ENCODE measurements at places on chromosomes 11 and 22.
A peak's percentile ranks its signal among the peaks of the same experiment; 100 is the strongest.

GRCh38 chr11:57287884-57288283 lies 36.9 kb downstream of the TNKS1BP1 start:
- no peak for DNase-seq

- no peak for DNase-seq
These were observed 56.2 kb upstream of the GLYAT start for GRCh38 chr11:58787903-58788302.

DNA sequence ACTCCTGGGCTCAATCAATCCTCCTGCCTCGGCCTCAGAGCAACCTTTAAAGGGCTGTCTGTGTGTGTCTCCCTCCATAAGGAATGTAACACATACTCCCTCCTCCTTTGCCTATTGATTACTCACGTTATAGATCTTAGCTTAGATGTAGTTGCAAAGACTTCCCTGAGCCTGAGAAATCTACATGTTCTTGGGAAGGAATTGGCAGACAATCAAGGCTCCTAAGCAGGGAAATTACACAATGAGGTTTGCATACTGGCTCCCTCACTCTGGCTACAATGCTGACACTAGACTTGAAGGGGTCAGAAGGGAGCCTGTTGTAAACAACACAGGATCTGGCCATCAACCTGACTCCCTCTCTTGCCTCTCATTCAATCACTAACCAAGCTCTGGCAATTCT lies 5.2 kb upstream of the OLFML1 start:
- no peak for DNase-seq

DNA sequence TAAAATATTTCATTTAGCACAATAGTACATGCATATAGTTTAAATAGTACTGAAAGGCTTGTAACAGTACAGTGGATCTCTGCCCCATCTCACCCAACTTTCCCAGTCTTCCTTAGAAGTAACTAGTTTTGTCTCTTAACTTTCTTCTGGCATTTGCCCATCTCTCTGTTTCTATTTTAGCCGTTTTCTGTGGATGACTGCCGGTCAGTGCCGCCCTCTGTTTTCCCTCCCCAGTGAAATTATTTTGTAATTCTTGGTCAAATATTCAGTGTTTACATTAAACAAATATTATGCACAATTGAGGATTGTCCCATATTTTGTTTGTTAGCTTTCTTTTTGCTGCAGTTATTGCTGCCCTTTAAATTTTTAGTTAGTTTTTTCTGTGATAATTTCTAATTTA lies 8.3 kb downstream of the PDHX start:
- no peak for DNase-seq

DNA sequence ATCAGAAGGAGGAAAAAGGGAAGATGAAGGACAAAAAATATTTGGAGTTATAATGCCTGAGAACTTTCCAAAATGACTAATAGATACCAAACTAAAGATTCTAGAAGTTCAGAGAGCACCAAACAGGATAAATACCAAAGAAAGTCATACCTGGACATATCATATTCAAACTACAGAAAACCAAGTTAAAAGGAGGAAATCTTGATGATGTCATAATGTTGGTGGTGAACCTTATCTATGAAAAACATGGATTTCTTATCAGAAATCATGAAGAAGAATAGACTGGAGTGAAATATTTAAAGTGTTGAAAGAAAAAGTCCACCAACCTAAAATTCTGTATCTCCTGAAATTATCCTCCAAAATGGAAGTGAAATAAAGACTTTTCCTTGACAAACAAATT lies 389.2 kb downstream of the JRKL start:
- DNase-seq: no peak

GRCh38 chr11:45906096-45906682 lies 882 bp downstream of the FREY1 start:
- DNase-seq: no peak

DNA sequence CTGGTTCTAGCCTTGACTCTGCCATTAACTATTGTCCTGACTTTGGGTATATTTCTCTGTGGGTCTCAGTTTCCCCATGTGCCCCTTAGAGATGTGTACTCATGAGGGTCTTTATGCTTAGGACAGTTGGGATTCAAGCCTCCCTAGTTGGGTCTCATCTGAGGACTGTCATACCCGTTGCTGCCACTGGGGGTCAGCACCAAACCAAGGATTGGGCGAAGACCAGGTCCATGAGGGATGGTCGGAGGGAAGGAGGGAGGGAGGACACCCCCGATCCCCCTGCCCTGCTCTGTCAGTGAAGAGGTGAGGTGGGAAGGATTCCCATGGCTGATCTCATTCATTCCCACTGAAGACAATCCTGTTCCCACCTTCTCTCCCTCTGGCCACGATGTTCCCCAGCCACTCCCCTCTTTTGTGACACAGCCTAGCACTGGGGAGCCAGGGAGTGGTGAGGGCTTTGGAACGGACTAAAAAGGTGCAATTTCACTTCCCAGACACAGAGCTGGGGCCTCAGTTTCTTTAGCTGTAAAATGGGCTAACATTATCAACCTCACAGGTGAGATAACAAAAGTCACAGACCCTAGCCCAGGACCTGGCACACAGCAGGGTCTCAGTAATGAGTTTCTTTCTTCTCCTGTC lies 12.4 kb upstream of the KLHL35 start:
- peak; percentile 41 for DNase-seq

DNA sequence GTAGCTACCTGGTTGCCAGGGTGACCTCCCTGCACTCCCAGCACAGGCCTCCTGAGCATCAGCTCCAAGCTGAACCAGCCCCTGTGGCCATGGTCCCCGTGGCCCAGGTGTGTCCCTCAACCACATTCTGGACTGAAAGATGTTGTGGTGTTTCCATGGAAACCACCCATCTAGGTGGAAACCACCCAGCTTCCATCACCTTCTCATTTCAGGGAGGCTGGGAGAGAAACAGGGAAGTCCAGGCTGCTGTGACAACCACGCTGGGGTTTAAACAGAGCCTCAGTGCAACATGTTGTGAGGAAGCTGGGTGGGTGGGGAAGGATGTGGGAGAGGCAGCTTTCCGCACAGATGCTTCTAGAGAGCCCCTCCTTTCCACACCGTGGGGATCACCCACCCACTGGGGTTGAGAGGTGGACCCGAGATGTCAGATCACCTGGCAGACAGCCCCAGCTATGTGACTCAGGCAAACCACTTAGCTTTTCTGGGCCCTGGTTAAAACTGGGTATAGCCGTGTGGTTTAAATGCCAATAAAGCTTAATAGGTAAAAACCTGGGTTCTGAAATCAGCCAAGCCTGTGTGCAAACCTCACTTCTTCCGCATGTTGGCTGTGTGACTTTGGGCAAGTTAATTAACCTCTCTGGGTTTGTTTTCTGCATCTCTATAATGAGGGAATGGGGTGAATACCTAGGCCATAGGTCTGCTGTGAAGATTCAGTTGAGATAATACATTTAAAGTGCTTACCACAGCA lies 46.4 kb downstream of the CD82 start:
- DNase-seq: no peak

DNA sequence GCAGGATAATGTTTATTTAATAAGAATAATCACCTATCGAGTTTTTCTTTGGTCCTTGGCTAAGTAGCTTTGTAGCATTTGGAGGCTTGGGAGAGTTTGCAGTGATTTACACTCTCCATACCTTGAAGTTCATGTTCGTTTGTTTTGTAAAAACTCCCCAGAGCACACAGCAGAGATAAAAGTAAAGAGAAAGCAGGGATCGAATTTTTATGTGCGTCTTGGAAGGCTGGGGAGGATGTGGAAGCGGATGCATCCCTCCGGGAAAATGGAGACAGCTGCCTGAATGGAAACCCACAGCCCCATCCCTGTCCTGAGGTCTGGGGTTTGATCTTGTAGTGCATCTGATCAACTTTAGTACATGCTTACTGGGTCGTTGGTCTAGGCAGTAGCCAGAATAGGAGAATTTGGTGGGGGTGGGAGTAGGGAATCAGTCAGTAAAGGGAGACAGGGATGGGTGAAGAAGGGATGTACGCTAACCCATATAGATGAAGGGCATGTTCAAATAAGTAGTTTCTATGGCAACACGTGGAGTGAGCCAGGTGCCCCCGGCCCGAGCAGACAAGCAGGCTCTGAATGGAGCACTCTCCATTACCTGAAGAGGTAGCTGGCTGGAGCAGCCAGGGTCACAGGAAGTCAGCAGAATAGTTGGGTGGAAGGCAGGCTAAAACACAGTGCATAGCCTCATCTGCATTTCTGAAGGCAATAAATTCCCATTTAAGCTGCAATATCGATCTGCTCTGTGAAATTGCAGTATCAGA lies 147.8 kb downstream of the COMMD9 start:
- no peak for DNase-seq

DNA sequence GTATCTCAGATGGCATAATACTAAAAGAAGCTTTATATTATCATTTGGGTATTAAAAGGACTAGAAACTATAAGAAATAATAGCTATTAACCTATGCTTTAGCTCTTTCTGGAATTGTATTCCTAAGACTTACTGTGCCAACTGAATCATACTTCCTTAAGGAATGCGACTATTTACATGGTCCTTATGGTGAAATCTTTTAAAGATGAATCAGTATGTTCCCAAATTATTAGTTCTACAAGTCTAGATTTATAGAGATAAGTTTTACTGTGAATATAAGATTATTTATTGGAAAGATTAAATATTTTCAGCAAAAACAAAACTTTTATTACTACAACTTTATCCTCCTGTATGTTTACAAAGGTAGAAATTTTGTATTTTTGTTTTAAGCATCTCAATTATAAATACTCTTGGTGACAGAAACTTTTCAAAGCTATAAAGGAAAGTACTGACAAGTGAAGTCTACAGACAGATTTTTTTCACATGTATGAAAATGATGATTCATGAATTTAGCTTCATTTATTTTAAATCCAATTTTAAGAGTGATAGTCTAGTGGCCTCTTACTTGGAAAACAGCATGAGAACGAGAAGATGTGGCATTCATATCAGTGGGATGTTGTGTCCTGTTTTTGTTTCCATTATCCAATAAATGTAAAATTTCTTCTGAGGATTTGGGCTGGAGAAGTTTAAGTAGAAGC lies 17.8 kb downstream of the KIF18A start:
- no peak for DNase-seq

DNA sequence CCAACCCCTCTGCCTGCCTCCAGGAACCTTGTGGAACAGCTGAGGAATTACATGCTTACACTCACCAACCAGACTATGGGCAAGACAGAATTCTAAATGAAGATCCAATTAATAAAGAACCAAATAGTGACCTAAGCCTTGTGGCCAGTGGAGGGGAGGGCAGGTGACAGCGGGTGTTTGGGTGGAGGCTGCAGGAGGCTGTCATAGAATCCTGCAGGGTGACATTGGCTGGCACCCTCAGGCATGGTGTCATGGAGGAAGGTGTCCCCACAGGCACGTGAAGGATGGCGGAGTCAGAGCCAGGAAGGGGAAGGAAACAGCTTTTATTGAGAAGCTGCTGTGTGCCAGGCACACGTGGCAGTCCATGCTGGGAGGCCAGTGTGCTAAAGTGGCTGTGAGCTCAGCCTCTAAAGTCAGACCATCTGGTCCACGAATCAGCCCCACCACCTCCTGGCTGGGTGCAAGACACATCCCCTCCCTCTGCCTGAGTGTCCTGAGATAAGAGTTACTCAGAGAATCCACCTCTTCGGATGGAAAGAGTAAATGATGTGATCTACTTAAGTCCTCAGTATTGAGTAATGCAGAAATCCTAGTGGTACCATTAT lies 8.7 kb downstream of the MYO18B start:
- no peak for DNase-seq

- no peak for DNase-seq
These were observed 160.1 kb downstream of the GUCY1A2 start for GRCh38 chr11:106858200-106858599.

- DNase-seq: no peak
These were observed 101.7 kb upstream of the TRIM77 start for GRCh38 chr11:89608234-89608966.

GRCh38 chr11:116107229-116107628 lies 603.0 kb upstream of the CADM1 start:
- no peak for DNase-seq

DNA sequence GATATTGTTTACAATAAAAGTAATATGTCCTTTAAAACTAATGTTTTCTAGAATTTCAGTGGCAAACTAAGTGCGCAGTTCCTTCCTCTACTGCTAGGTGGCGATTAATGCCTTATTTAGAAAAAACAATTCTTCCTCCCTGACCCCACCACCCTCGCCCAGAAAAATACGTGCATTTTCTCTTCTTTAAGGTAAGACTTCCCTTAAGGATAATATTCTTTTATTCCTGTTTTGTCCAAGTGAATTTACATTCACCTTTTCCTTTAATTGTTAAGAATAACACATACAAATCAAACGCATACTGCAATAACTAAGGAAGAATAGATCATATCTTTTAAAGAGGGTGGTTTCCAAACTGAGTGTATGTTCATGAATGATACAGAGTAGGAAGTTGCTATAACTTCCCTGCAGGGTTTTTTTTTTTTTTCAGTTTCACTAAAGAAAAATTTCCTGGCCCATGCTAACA lies 17.0 kb upstream of the PSMA1 start:
- no peak for DNase-seq

- no peak for DNase-seq
These were observed 10.6 kb downstream of the LTBP3 start for GRCh38 chr11:65547446-65548125.

DNA sequence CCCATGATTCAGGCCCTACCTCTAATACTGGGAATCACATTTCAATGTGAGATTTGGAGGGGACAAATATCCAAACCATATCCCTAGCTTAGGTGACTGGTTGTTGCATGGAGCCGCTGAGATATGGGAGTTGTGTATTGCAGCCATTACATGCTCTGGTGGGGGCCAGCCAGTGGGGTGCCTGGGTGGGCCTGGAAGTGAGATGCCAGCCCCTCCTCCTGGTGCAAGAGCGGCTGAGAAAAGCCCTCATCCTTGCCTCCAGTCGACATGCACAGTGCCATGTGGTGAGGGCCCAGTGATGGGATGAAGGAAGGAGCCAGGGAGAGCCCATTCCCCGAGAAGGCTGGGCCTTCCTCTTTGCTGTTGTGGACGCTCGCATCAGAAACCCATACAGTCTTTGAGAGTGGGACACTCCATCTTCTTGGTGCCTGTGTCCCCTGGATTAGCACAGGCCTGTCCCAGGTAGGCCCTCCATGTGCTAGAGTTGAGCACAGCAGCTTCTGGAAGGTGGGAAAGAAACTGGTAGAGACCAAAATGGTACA lies 1043.0 kb downstream of the TBC1D22A start:
- no peak for DNase-seq

DNA sequence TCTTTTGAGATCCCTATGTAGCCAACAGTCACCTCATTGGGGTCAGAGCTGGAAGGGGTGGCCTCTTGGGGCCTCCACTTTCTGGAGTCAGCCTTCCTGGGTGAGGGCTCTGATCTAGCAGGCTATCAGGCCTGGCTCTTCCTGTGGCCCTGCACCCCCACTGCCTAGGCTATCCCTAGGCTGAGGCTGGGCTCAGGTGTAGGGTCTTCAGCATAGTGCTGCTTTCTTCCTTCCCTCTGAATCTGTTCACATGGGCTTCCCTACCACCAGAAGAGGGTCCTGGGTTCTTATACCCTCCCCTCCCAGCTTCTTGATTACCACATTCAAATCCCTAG lies 456 bp upstream of the SPI1 start:
- no peak for DNase-seq

- DNase-seq: no peak
These were observed 6.6 kb downstream of the TRIM22 start for GRCh38 chr11:5696210-5696609.

GRCh38 chr11:131666617-131667016 lies 296.2 kb downstream of the NTM start:
- no peak for DNase-seq

- DNase-seq: no peak
These were observed 83.8 kb upstream of the SOX6 start for GRCh38 chr11:16440136-16440535.

- no peak for DNase-seq
These were observed 37.3 kb upstream of the MYH9 start for GRCh38 chr22:36424901-36425579.

GRCh38 chr11:6667733-6668374 lies 12.2 kb upstream of the DCHS1 start:
- DNase-seq: peak; percentile 8
